ENCODE measurements at places on chromosomes 5 and 9. TPM values are rescaled to one million over a fixed set of nuclear protein-coding genes. Genes with fewer than 3 reads are reported as not detected.

GRCh38 chr5:64887910-64888309 lies 119.2 kb downstream of the CWC27 start:
- DNase-seq = no peak
- H3K4me1 ChIP-seq = no peaks in the 10 kb centered on the region
- no peaks in the 10 kb centered on the region for H3K36me3 ChIP-seq
- no peak overlapping the region for H3K27ac ChIP-seq

GRCh38 chr5:116303810-116304209 lies 219.0 kb downstream of the COMMD10 start:
- H3K36me3 ChIP-seq = no peaks in the 10 kb centered on the region
- DNase-seq = no peak
- no peak overlapping the region for H3K27ac ChIP-seq
- no peak overlapping the region for H3K4me3 ChIP-seq
- no peaks in the 10 kb centered on the region for H3K4me1 ChIP-seq

GRCh38 chr9:117028103-117028858 lies 341.2 kb downstream of the TRIM32 start:
- no peak overlapping the region for H3K27ac ChIP-seq
- no peaks in the 10 kb centered on the region for H3K36me3 ChIP-seq
- no peaks in the 10 kb centered on the region for H3K4me1 ChIP-seq
- no peak for DNase-seq
- H3K4me3 ChIP-seq = no peak overlapping the region

Gene CYSRT1
- total RNA-seq = not detected

DNA sequence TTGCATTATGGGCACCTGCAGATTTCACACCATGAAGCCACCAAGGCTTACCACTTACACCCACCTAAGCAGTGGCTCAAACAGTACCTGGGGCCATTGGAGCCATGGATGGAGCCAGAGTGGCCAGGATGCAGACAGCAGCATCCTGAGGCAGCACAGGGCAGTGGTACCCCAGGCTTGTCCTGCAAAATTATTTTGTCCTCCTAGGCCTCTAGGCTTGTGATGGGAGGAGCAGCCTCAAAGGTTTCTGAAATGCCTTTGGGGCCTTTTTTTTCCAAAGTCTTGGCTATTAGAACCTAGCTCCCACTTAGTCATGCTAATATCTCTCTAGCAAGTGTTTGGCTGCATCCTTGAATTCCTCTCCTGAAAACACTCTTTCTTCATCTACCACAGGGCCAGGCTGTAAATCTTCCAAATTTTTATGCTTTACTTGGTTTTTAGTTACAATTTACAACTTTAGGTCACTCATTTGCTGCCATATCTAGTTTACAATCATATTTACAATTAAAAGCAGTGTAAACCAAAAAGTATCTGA lies 15.7 kb downstream of the TMC1 start:
- no peaks in the 10 kb centered on the region for H3K36me3 ChIP-seq
- no peak overlapping the region for H3K27ac ChIP-seq
- no peak overlapping the region for H3K4me3 ChIP-seq
- no peaks in the 10 kb centered on the region for H3K27me3 ChIP-seq

- DNase-seq = no peak
- no peaks in the 10 kb centered on the region for H3K36me3 ChIP-seq
- no peaks in the 10 kb centered on the region for H3K27me3 ChIP-seq
- H3K4me1 ChIP-seq = peaks cover 20% of the 10 kb centered on the region
- no peak overlapping the region for H3K4me3 ChIP-seq
These were observed 11.0 kb upstream of the RNU6ATAC start for GRCh38 chr9:134175291-134175807.

- peaks cover 32% of the 10 kb centered on the region for H3K27me3 ChIP-seq
- no peak overlapping the region for H3K27ac ChIP-seq
- H3K36me3 ChIP-seq = no peaks in the 10 kb centered on the region
- no peak for DNase-seq
- H3K4me1 ChIP-seq = no peaks in the 10 kb centered on the region
These were observed 56.7 kb downstream of the MAMDC2 start for GRCh38 chr9:70100362-70100761.

Gene BHMT2
- total RNA-seq = 0.50 TPM

GRCh38 chr5:133289686-133290367 lies 238.0 kb downstream of the HSPA4 start:
- H3K27me3 ChIP-seq = no peaks in the 10 kb centered on the region
- no peaks in the 10 kb centered on the region for H3K4me1 ChIP-seq
- no peaks in the 10 kb centered on the region for H3K36me3 ChIP-seq
- no peak overlapping the region for H3K27ac ChIP-seq
- DNase-seq = no peak
- no peak overlapping the region for H3K4me3 ChIP-seq

Gene KIF20A
- 119 TPM for total RNA-seq

- H3K4me3 ChIP-seq = no peak overlapping the region
- H3K27me3 ChIP-seq = no peaks in the 10 kb centered on the region
- DNase-seq = peak; percentile 17
- H3K4me1 ChIP-seq = no peaks in the 10 kb centered on the region
These were observed 185.9 kb downstream of the SEMA6A start for GRCh38 chr5:116388564-116389258.

GRCh38 chr5:176810081-176810597 lies at the start of gene UNC5A:
Gene UNC5A, plus strand, starts transcription at chr5:176810559. Its CDS starts 192 bp downstream, at chr5:176810751.
- H3K36me3 ChIP-seq = no peaks in the 10 kb centered on the region
- DNase-seq = peak; percentile 63
- peak within 1 kb of the TSS; percentile 56 for H3K4me3 ChIP-seq
- peaks cover 5% of the 10 kb centered on the region for H3K4me1 ChIP-seq
- H3K27me3 ChIP-seq = no peaks in the 10 kb centered on the region

Gene CD14
- total RNA-seq = 0.48 TPM

GRCh38 chr5:149886060-149886459 lies 58.5 kb downstream of the PDE6A start:
- peaks cover 8% of the 10 kb centered on the region for H3K4me1 ChIP-seq
- H3K27me3 ChIP-seq = no peaks in the 10 kb centered on the region
- no peak for DNase-seq

- no peak for DNase-seq
- no peaks in the 10 kb centered on the region for H3K27me3 ChIP-seq
- no peaks in the 10 kb centered on the region for H3K4me1 ChIP-seq
- H3K4me3 ChIP-seq = no peak overlapping the region
- no peak overlapping the region for H3K27ac ChIP-seq
These were observed 130.0 kb downstream of the ENC1 start for GRCh38 chr5:74510476-74511075.

DNA sequence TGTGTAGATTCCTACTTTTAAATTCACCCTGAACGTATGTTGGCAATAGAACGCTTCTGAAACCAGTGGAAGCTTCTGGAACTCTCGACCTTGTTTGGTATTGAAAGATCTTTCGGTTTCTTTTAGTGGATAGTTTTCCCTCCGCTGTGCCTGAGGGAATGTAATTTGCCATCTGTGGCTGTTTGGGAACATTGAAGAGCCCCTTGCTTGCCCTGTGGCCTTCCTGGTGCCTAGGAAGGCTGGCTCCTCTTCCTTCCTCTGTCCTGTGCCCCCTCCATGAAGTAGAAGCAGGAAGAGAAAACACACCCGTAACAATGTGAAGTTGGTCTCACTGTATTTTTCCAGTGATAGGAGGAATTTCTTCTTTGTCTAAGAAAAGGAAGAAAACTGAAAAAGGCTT lies 274.3 kb downstream of the AOPEP start:
- H3K4me1 ChIP-seq = peaks cover 10% of the 10 kb centered on the region
- no peaks in the 10 kb centered on the region for H3K27me3 ChIP-seq
- no peak for DNase-seq
- H3K27ac ChIP-seq = no peak overlapping the region
- no peaks in the 10 kb centered on the region for H3K36me3 ChIP-seq
